ENCODE measurements at places on chromosomes 6 and 20.
A peak's percentile ranks its signal among the peaks of the same experiment; 100 is the strongest.

DNA sequence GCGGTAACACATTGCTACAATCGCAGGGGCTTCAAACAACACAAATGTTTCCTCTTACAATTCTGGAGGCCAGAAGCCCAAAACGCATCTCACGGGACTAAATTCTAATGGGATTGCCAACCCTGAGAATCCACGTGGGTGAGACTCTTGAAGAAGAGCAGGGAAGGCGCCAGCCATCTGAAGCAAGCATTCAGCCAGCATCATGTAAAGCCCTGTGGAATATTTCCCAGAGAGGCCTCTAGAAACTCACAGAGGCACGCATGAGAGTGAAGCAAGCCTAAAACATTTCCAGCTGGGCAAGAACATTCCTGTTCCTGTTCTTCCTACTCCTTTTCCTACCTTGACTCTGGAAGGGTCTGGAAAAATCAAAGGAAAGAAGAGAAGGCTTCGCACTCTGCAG lies 19.6 kb upstream of the FNDC1 start:
- H3K36me3 ChIP-seq: no peaks in the 10 kb centered on the region
- no peaks in the 10 kb centered on the region for H3K4me1 ChIP-seq
- peaks cover 29% of the 10 kb centered on the region for H3K27me3 ChIP-seq
- no peak for DNase-seq
- no peak overlapping the region for H3K4me3 ChIP-seq
- no peak overlapping the region for H3K27ac ChIP-seq

GRCh38 chr6:35599761-35600658 lies 87.3 kb upstream of the TULP1 start:
- H3K4me3 ChIP-seq: peak overlapping the region; percentile 68
- H3K27ac ChIP-seq: peak overlapping the region; percentile 78
- no peaks in the 10 kb centered on the region for H3K27me3 ChIP-seq
- peaks cover 27% of the 10 kb centered on the region for H3K36me3 ChIP-seq

- DNase-seq: no peak
- no peak overlapping the region for H3K4me3 ChIP-seq
- no peaks in the 10 kb centered on the region for H3K27me3 ChIP-seq
- no peak overlapping the region for H3K27ac ChIP-seq
- no peaks in the 10 kb centered on the region for H3K4me1 ChIP-seq
- no peaks in the 10 kb centered on the region for H3K36me3 ChIP-seq
These were observed 70.4 kb upstream of the SLC24A3 start for GRCh38 chr20:19141998-19142397.

GRCh38 chr20:8443464-8444072 lies 311.5 kb downstream of the PLCB1 start:
- no peak for DNase-seq
- no peaks in the 10 kb centered on the region for H3K27me3 ChIP-seq
- H3K36me3 ChIP-seq: no peaks in the 10 kb centered on the region

GRCh38 chr6:41972826-41973225 lies 31.2 kb upstream of the CCND3 start:
- peaks cover 4% of the 10 kb centered on the region for H3K36me3 ChIP-seq
- no peak for DNase-seq
- no peaks in the 10 kb centered on the region for H3K27me3 ChIP-seq
- no peak overlapping the region for H3K4me3 ChIP-seq

DNA sequence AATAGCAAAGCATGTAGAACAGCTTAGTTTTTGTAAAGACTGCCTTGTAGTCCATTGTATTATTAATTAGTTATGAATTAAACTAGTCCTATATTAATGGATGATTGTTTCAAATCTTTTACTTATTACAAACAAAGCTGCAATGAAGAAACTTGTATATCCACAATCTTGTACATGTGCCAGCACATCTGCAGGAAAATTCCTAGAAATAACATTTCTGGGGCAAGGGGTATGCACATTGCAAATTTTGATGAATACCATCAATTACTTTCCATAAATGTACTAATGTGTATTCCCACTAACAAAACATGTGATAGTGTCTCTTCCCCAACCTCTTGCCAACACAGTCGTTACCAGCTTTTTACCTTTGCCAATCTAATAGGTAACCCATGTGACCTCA lies 73.6 kb upstream of the AKAP12 start:
- no peak for DNase-seq
- H3K27me3 ChIP-seq: peaks cover 11% of the 10 kb centered on the region
- H3K36me3 ChIP-seq: no peaks in the 10 kb centered on the region
- H3K4me1 ChIP-seq: no peaks in the 10 kb centered on the region
- no peak overlapping the region for H3K27ac ChIP-seq

- H3K4me3 ChIP-seq: no peak overlapping the region
- H3K36me3 ChIP-seq: no peaks in the 10 kb centered on the region
- H3K4me1 ChIP-seq: no peaks in the 10 kb centered on the region
These were observed 71.0 kb upstream of the SAMD3 start for GRCh38 chr6:130293800-130294199.

DNA sequence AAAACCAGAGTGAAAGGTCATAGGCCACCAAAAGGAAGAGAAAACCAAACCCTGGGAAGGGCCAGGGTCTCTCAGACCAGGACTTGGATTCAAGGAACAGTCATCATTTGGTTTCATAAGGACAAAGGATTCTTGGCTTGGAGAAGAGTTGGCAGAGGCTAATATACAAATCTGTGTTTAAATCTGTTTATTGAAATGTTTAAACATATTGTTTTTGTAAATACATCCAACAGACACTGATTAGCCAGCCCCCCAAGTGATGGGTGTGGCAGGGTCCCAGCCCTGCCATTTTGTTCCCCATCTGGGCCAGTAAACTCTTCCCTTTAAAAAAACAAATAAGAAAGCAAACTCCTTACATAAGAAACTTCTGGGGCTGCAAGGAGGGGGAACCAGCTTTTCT lies 6.1 kb upstream of the ZNF831 start:
- H3K36me3 ChIP-seq: peaks cover 4% of the 10 kb centered on the region
- H3K4me3 ChIP-seq: no peak overlapping the region
- DNase-seq: no peak
- H3K27me3 ChIP-seq: no peaks in the 10 kb centered on the region

DNA sequence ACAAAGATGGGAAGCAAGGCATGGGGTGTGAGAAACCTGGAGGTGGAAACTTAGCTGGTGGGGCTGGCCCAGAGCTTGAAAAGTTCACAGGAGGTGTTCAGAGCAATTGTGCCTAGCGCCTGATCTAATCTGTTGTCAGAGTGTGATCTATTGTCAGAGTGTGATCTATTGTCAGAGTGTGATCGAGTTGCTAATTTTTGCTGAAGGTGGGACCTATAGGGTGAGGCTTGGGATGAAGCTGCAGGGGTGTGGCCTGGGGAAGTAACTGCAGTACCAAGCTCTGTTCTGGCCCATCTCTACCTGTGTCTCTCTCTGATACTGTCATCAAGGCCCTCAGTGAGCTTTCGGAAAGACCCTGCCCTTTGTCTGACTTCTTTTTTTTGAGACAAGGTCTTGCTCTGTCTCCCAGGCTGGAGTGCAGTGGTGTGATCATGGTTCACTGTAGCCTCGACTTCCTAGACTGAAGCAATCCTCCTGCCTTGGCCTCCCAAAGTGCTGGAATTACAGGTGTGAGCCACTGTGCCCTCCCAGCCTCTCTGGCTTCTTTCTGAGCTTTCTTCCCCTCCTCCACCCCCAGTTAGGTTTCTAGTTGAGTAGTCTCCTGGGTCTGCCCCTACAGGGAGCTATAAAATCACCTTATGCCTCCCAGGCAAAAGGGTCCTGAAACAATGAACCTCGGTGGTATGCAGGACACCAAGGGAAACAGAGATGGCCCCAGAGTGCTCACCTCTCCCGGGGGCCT lies 150.8 kb upstream of the RNF24 start:
- H3K4me1 ChIP-seq: peaks cover 72% of the 10 kb centered on the region
- H3K27ac ChIP-seq: peak overlapping the region; percentile 76
- H3K4me3 ChIP-seq: no peak overlapping the region
- DNase-seq: no peak
- peaks cover 4% of the 10 kb centered on the region for H3K27me3 ChIP-seq

DNA sequence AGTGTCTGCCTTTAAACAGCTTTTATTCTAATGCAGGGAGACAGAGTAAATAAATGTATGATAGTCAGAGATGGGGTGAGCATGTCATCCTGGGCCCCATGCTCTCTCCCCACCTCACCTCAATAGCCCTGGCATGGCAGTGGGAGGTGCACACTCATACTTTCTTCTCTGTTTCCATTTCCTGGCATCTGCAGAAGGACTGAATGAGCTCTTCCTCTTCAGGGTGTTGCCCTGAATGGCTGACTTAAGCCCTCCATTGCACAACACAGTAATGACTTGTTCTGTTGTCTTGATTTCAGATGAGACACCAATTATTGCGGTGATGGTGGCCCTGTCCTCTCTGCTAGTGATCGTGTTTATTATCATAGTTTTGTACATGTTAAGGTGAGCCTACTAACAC lies 57.0 kb upstream of the GNRH2 start:
- H3K4me3 ChIP-seq: peak overlapping the region; percentile 72
- H3K4me1 ChIP-seq: peaks cover 41% of the 10 kb centered on the region
- DNase-seq: peak; percentile 31
- H3K36me3 ChIP-seq: peaks cover 49% of the 10 kb centered on the region

DNA sequence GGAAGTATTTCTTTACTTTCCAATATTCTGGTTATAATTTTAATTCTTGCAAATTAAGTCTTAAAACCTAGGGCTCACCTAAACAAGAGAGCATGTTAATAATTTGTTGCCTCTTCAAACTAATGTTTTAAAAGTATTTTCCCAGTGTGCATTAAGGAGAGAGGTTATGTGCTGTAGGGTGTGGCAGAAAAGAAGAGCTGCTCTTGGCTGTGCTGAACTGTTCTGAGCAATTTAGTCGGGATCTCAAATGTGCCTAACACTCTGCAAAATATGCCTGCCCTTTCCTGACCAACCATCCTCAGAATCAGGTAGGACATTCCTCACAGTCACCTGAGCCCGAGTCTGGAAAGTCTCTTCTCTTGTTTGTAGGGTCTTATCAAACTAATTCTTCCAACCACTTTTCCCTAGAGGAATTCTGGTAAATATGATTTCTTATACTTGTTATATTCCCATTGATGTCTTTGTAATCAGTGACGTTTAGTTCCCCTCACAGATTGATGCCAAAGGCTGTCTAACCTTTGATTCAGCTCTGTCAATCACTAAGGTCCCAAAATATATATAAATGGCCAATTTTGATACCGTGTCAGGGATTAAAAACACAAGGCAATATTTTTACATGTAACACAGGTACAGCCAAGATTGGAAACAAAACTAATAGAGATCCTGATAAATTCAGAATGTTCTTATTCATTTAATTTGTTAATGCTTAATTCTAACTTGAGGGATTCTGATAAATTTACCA lies 298.4 kb downstream of the ADGB start:
- peaks cover 7% of the 10 kb centered on the region for H3K27me3 ChIP-seq
- H3K4me3 ChIP-seq: no peak overlapping the region
- H3K27ac ChIP-seq: no peak overlapping the region
- no peaks in the 10 kb centered on the region for H3K36me3 ChIP-seq
- H3K4me1 ChIP-seq: peaks cover 9% of the 10 kb centered on the region

DNA sequence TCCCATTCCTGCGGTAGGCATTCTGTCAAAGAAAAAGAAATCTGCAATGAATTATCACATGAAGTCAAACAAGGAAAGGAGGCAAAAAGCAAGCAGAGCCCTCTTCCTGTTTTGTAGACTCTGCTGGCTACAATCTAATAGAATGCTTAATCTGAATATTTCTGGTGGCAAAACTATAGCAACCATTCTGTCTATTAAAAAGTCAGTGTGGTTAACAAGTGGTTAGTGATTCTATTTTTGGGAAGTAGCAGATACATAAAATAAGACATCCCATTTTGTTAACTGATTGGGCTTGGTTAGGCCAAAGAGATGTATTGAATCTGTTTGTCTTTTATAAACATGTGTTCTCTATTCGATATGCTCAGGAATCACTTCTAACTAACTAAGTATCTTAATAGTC lies 442.3 kb downstream of the CDC5L start:
- peaks cover 6% of the 10 kb centered on the region for H3K36me3 ChIP-seq
- no peak for DNase-seq
- no peak overlapping the region for H3K27ac ChIP-seq
- H3K4me1 ChIP-seq: peaks cover 21% of the 10 kb centered on the region

DNA sequence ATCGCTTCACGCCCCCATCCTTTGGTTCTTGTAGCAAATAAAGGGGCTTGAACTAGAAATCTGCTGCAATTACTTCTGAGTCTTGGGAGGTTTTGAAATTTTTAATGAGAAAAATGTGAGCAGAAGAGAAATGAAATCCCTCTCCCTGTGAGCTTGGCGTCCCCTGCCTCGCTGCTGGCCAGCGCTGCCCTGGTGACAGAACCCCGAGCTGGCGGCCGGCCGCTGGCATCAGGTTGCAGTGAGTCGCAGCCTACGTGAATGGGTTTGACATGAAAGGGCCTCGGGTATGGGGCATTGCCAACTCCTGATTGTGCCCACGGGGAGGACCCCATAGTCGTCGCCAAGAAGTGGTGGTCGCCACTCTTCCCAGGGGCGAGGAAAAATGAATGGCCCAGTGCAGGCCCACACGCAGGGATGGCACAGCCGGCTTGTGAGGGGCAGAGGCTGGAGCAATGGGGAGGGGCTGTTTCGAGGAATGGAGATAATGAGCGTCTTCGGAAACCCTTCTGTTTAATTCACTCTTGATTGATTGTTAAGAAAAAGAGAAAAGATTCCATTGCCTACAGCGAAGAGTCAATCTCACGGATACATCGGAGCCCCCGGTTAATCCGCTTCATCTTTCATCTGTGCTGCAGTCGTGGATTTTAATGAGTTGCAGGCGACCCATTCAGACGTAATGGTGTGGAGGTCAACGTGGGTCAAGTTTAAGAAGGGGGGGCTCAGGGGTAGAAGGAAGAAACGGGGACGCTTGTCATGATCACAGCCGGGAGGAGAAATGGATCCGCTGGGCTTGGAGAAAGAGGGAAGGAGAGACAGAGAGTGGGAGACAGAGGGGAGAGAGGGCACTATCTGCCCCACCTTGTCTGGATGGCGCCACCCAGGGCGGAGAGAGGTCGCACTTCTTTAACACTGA lies 380.1 kb downstream of the THBS2 start:
- H3K36me3 ChIP-seq: no peaks in the 10 kb centered on the region
- H3K4me1 ChIP-seq: no peaks in the 10 kb centered on the region
- H3K27me3 ChIP-seq: no peaks in the 10 kb centered on the region

DNA sequence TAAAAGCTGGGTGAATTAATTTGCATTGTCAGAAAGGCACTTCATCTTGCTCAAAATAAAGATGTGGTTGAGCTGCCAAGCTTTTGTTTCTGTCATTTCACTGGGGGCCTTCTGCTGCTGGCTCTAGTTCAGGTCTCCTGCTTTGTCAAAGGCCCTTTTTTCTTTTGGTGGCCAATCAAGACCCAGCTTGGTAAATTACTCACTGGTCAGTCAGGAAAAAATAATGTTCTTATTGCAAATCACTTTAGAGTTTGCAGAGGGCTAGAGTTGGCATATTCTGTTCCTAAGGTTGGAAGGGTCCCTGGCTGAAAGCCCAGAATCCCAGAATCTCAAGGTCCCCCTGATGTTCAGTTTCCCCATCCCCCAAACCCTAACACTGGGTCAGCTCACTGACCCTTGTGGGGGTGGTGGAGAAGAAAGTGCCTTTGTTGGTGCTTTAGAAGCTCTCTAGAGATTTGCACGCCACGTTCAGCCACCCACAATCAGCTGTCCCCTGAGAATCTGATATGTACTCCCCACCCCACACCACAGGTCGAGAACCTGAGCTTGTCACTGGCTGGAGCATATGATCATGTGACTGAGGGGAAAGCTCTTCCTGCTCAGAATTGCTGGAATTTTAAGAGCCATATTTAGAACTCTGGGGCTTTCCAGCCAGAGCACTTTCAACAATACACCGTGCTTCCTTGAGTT lies 21.7 kb upstream of the BNIP5 start:
- no peak overlapping the region for H3K4me3 ChIP-seq
- peaks cover 6% of the 10 kb centered on the region for H3K36me3 ChIP-seq
- DNase-seq: no peak
- peaks cover 38% of the 10 kb centered on the region for H3K4me1 ChIP-seq
